ENCODE measurements at places on chromosomes 6 and 20. TPM values are rescaled to one million over a fixed set of nuclear protein-coding genes. Genes with fewer than 3 reads are reported as not detected.
A peak's percentile ranks its signal among the peaks of the same experiment; 100 is the strongest.

DNA sequence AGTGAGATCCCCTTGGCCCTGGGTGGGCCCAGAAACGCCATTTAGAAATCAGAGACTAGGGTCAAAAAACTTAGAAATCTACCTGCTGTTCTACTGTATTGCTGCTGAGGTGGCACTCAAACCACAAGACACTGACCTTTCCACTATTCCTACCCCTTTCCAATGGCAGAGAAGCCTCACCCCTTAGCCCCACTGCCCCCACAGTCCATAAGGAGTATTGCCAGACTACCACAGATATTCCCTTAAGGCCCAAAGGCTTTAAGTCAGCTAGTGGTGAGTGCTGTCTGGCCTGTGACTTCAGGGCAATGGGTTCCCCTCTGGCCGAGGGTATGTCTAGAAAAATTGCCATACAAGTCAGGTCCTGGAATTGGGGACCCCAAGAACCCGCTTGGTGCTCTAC, 656.1 kb downstream of the COL12A1 start:
- DNase-seq = no peak

DNA sequence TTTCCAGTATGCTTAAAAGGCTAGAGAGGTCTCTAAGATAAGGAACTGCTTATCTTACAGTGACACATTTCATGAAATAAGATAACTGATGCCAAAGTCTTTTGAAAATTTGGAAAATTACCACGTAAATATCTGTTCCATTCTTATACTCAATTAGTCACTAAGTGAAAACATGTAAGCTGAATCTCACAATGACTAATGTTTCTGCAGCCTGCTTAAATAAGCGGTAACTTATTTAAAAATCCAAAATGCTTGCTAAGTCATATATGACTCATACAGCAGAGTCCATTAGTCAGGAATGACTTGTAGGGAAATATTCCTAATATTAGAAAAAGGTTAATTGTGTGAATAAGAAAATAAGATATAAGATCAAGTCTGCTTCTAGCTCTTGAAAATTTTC, 27.8 kb upstream of the LGSN start:
- peak; percentile 85 for DNase-seq

- no peak for DNase-seq
These were observed 123.4 kb upstream of the HDGFL1 start for GRCh38 chr6:22445946-22446345.

DNA sequence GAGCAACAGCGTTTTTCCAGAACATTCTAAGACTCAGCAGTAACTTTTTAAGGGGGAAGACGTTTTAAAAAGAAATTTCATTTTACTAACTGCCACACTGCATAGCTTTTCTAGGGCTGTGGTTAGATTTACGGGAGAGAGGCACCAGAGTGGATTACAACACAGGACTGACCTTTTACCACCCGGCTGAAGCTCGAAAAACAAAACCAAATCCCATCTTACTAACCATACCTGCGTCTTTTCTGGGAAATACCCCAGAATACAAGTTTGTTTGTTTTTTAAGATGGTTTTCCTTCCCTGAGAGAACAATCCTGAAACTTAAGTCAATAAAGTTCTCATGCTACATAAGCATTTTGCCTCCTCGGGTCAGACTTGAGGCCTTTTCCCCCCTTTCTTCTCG, 209.3 kb upstream of the SOX4 start:
- peak; percentile 74 for DNase-seq

HLA-DQA2 gene
- total RNA-seq = not detected

C6orf132 gene
- total RNA-seq = 0.30 TPM
